ENCODE measurements at places on chromosomes 16 and 17. TPM values are rescaled to one million over a fixed set of nuclear protein-coding genes. Genes with fewer than 3 reads are reported as not detected.

DNA sequence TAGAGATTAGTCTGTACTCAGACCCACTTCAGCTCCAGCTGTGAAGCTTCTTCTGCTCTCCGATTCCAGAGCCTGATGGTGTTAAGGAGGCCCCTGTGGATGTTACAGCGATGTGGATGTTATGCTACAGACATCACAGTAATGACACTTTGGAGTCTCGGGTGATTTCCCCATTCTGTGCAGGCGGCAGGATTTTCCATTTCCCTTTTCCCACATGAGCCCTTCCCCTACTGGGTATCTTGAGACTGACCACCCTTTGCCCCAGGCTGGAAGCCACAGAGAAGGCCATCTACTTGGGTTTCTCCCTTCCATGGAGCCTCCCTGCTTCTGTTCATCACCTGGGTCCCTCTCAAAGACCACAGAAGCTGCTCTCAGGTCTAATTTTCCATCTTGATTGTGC lies 78.3 kb downstream of the KCNJ12 start:
- H3K27me3 ChIP-seq, result peaks cover 27% of the 10 kb centered on the region
- no peak overlapping the region for H3K27ac ChIP-seq
- H3K4me1 ChIP-seq, result peaks cover 20% of the 10 kb centered on the region
- no peak for DNase-seq

DNA sequence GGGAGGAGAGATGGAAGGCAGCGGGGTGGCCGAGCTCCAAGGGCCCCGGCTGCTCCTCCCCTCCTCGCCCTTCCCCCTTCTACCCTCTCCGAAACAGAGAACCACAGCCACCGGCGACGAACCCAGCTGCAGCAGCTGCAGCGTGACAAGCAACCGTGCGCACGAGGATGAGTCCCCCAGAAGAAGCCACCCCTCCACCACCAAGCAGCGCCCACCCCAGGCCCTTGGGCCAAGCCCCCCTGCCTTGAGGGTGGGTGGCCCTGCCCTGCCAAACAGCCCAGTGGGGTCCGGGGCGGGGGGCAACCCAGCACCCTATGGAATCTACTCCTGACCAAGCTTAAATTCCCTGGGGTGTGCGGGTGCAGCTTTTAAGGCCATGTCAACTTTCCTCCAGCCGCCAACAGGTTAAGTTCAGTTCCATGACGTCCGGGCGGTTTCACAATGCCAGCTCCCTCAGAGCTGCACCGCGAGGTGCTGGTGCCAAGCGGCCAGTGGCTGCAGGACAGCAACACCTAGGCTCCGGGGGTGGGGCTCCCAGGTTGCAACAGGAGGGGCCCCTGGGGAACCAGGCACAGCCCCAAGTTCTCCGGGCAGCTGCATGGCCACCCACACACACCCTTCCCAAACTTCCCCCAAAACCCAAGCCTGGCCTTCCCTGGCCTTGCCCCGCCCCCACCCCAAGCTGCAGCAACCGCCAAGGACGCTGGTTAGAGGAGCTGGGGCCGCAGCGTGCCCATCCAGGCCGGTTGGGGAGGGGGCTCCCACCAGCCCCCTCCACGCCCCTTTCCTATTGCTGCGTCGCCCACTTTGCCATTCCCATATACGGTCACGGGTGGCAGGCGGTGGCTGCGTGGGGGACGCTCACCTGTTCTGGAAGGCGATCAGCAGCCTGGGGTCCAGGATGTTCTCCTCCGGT lies 2.0 kb downstream of the CBX4 start:
- H3K4me3 ChIP-seq, result peak overlapping the region; percentile 97
- DNase-seq, result peak; percentile 84
- peaks cover 36% of the 10 kb centered on the region for H3K4me1 ChIP-seq
- peaks cover 27% of the 10 kb centered on the region for H3K36me3 ChIP-seq

- H3K4me1 ChIP-seq, result peaks cover 80% of the 10 kb centered on the region
- no peak overlapping the region for H3K4me3 ChIP-seq
- no peaks in the 10 kb centered on the region for H3K36me3 ChIP-seq
Measured at GRCh38 chr17:27526604-27527002, 70.4 kb downstream of the KSR1 start.

GRCh38 chr17:37523715-37524219 lies 34.1 kb downstream of the DUSP14 start:
- peak overlapping the region; percentile 69 for H3K27ac ChIP-seq
- DNase-seq, result no peak
- H3K27me3 ChIP-seq, result no peaks in the 10 kb centered on the region
- peaks cover 43% of the 10 kb centered on the region for H3K36me3 ChIP-seq

GRCh38 chr16:81779536-81780320 lies 637 bp downstream of the PLCG2 start:
- H3K4me3 ChIP-seq, result peak overlapping the region; percentile 90
- H3K36me3 ChIP-seq, result no peaks in the 10 kb centered on the region
- peaks cover 27% of the 10 kb centered on the region for H3K4me1 ChIP-seq
- H3K27me3 ChIP-seq, result peaks cover 29% of the 10 kb centered on the region
- DNase-seq, result peak; percentile 46

GRCh38 chr17:14959106-14959648 lies 305.9 kb downstream of the PMP22 start:
- H3K36me3 ChIP-seq, result no peaks in the 10 kb centered on the region
- no peak overlapping the region for H3K27ac ChIP-seq
- no peaks in the 10 kb centered on the region for H3K4me1 ChIP-seq
- H3K27me3 ChIP-seq, result no peaks in the 10 kb centered on the region
- DNase-seq, result no peak

DNA sequence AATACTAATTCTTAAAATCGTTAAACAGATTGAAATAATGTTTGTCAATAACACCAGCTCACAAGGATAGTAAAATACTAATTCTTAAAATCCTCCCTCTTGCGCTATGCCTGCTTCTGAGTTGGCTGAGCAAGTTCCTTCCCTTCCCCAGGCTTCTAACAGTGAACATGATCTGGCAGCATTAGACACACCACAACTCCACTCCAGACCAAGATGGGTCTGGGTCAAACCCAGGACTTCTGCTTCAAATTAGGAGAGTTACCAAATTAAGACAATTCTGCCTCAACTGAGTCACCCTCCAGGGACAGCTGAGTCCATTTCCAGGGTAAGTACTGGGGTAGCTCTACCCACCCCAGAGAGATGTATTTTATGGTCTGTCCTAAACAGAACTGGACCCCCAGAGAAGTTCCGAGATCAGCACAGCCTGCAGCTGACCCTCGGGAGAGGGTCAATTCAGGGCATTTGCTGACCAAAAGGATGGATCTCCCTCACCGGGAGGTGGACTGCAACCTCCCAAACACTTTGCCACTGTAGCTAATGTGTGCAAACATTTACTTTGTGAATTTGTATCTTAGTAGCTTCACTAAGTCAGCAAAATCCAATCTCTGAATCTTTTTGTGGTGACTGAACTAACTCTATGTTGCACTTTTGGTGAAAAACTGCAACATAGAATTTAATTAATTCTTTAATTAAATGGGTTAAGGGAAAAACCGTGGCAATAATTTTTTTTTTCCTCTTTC lies 48.8 kb downstream of the ADCY9 start:
- DNase-seq, result no peak
- H3K27ac ChIP-seq, result no peak overlapping the region
- peaks cover 18% of the 10 kb centered on the region for H3K36me3 ChIP-seq
- H3K4me3 ChIP-seq, result no peak overlapping the region

DNA sequence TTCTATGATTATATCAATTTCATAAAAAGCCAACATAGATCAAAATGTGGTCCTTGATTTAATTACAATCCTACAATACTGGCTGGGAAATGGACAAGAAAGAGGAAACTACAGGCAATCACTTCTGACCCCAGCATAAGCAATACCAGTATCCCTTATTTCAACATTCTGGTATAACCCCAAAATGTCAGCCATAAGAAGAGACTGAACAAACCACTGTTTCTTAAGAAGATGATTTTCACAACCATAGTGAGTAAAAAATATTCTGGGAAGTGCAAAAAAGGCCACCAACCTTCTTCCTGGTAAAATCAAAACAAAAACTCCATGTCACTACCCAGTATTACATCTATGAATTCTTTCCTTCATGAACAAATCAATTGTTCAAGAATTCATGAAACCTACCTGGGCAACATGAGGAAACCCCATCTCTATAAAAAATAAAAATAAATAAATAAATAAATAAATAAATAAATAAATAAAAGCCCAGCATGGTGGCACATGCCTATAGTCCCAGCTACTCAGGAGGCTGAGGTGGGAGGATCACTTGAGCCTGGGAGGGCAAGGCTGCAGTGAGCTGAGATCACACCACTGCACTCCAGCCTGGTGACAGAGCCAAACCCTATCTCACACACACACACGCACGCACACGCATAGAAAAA lies 7.5 kb downstream of the N4BP1 start:
- H3K27me3 ChIP-seq, result no peaks in the 10 kb centered on the region
- peaks cover 37% of the 10 kb centered on the region for H3K36me3 ChIP-seq
- H3K27ac ChIP-seq, result peak overlapping the region; percentile 51
- DNase-seq, result no peak
- peaks cover 50% of the 10 kb centered on the region for H3K4me1 ChIP-seq
- H3K4me3 ChIP-seq, result no peak overlapping the region

DNA sequence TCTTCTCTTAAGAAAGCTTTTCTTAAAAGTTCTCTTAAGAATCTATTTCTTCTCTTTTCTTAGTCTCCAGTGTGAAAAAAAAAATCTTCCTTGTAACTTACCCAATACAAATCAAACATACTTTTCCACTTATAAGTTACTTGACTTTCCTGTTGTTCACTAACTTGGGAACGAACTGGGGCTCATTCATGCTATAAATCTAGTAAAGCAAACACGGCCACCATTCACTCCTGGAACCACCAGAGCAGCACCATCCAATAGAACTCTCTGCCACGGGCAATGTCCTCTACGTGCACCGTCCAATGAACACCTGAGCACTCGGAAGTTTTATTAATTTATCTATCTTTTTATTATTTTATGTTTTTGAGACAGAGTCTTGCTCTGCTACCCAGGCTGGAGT lies 20.8 kb downstream of the SRP68 start:
- H3K4me3 ChIP-seq, result no peak overlapping the region
- H3K27me3 ChIP-seq, result no peaks in the 10 kb centered on the region
- peaks cover 35% of the 10 kb centered on the region for H3K36me3 ChIP-seq
- peaks cover 9% of the 10 kb centered on the region for H3K4me1 ChIP-seq

DNA sequence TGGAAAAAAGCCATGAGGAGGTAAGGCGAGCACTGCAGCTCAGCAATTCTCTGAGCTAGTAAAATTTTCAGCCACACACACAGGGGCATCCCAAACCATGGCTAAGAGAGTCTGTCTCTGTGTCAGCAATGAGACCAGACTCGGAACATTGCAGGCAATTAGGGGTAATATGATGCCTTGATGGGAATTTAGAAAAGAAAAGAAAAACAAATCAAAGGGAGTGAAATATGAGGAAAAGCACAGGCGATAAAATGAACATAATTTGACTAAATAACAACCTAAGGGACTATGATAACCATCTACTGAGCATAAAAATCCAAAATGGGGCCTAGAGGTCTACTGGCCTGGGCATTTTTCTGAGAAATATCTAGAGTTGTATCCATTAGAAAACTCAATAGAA lies 546.0 kb upstream of the PSMD7 start:
- no peaks in the 10 kb centered on the region for H3K4me1 ChIP-seq
- no peak overlapping the region for H3K4me3 ChIP-seq
- no peak for DNase-seq

- H3K36me3 ChIP-seq, result peaks cover 29% of the 10 kb centered on the region
- no peak overlapping the region for H3K4me3 ChIP-seq
- H3K4me1 ChIP-seq, result peaks cover 45% of the 10 kb centered on the region
Measured at GRCh38 chr17:27562777-27563455, 68.1 kb upstream of the LGALS9 start.

GRCh38 chr17:60390186-60390585 lies 1.7 kb downstream of the USP32 start:
- H3K27me3 ChIP-seq, result no peaks in the 10 kb centered on the region
- peaks cover under 1% of the 10 kb centered on the region for H3K36me3 ChIP-seq
- H3K27ac ChIP-seq, result no peak overlapping the region
- H3K4me3 ChIP-seq, result peak overlapping the region; percentile 92

DNA sequence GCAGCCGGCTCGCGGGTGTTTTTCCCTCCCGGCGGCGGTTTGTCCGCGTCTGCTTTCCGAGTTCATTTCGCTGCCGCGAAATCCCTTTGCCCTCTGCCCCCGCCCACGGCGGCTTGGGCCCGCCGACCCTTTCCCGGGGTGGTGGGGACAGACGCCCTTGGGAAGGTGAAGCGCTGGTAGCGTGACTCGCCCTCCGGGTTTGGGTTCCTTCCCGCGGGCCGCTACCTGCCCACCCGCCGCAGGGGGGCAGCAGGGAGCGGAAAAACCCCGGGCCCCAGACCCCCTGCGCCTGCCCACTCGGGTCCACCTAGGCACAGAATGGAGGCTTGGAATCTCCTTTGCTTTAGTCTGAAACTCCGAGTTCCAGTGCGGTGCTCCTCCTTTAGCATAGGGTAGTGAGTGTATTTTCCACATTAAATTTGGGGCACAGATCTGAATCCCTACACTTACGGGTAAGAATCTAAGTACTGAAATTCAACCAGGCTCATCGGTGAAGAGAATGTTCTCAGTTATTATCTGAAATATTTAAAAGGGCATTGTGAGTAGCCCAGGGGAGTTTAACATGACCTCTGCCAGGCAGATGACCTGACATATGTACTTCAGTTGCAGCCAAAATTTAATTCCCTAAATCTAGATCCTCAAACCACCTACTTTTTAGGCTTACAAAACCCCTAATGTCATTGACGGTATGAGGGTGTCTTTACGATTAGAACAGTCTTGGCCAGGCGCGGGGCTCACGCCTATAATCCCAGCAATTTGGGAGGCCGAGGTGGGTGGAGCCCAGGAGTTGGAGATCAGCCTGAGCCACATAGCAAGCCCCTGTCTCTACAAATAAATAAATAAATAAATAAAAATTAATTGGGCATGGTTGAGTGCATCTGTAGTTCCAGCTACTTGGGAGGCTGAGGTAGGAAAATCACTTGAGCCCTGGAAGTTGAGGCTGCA lies 1.0 kb downstream of the NME2 start:
- peaks cover 43% of the 10 kb centered on the region for H3K36me3 ChIP-seq
- peaks cover 41% of the 10 kb centered on the region for H3K4me1 ChIP-seq
- DNase-seq, result peak; percentile 75
- peak overlapping the region; percentile 97 for H3K4me3 ChIP-seq
- H3K27ac ChIP-seq, result peak overlapping the region; percentile 90
- H3K27me3 ChIP-seq, result no peaks in the 10 kb centered on the region

DNA sequence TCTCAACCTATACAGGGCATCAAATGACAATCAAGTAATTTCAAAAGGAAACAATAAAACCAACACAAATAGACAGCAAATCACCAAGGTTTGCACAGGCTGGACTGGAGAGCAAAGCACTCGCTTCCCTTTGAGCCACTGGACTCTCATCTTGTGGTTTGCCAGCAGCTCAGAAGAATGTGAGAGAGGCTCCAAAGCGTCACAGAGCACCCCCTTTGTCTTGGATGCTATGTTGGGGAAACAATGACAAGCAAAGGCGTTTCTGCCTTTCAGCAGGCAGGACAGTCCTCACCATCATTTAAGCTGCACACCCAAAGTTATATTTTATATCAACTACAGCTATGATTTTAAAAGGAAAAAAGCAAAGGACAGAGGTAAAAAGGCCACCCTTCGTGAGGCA lies 13.2 kb downstream of the SLC6A4 start:
- no peak overlapping the region for H3K27ac ChIP-seq
- peaks cover 16% of the 10 kb centered on the region for H3K27me3 ChIP-seq
- no peaks in the 10 kb centered on the region for H3K36me3 ChIP-seq
- H3K4me1 ChIP-seq, result peaks cover 2% of the 10 kb centered on the region

The VASN gene
- total RNA-seq, result not detected

The CBX2 gene
- 6.8 TPM for total RNA-seq

The MT4 gene
- not detected for total RNA-seq

The PRDM7 gene
- total RNA-seq, result not detected

The PPY gene
- total RNA-seq, result not detected

The RNF43 gene
- 0.52 TPM for total RNA-seq

The EPOP gene
- 10.4 TPM for total RNA-seq

The CLDN6 gene
- not detected for total RNA-seq

The TBC1D3B gene
- 5.8 TPM for total RNA-seq

The ALDH3A2 gene
- 30.5 TPM for total RNA-seq

The ITGAD gene
- 0.09 TPM for total RNA-seq

The PRRT2 gene
- 1.1 TPM for total RNA-seq

The MFSD6L gene
- 0.38 TPM for total RNA-seq

The ZNF287 gene
- total RNA-seq, result 4.8 TPM

The NPIPB13 gene
- total RNA-seq, result 12.8 TPM

The ASPA gene
- not detected for total RNA-seq

The CACNG3 gene
- not detected for total RNA-seq

Measured in activated CD8-positive, alpha-beta memory T cell treated with anti-CD3 and anti-CD28 coated beads, Interleukin-2, amount 10 ng/mL, durations not matched to agents 7 days and 5 days (primary cell).